ENCODE measurements at places on chromosomes 13 and 19. TPM values are rescaled to one million over a fixed set of nuclear protein-coding genes. Genes with fewer than 3 reads are reported as not detected.
A peak's percentile ranks its signal among the peaks of the same experiment; 100 is the strongest.

DNA sequence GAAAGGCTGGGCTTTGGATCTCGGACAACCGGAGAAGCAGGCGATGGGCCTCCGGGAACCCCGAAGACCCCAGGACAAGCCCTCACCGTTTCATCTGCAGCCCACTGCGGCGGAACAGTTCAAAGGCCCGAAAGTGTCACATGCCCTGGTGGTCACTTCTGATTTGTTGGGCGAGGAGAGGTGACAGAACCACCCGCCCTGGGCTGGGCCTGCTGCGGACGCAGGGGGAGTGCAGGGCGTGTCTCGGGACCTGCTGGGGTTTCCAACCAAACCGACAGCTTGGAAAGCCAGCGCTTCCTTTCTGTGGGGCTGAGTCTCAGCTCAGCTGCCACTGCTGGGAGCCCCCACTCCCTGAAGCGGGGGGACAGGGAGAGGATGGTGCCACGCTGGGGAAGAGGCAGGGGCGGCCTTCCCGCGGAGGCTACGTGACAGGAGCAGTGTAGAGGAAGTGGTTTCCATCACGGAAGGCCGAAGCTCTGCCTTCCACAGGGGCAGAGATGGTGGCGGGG is 22.8 kb upstream of the ZBTB7A start:
- DNase-seq = no peak

GRCh38 chr19:40512110-40512472 is 45.3 kb downstream of the SPTBN4 start:
- DNase-seq = no peak

- DNase-seq = no peak
Observed at GRCh38 chr19:45094707-45095106, 1.7 kb downstream of the PPP1R37 start.

DNA sequence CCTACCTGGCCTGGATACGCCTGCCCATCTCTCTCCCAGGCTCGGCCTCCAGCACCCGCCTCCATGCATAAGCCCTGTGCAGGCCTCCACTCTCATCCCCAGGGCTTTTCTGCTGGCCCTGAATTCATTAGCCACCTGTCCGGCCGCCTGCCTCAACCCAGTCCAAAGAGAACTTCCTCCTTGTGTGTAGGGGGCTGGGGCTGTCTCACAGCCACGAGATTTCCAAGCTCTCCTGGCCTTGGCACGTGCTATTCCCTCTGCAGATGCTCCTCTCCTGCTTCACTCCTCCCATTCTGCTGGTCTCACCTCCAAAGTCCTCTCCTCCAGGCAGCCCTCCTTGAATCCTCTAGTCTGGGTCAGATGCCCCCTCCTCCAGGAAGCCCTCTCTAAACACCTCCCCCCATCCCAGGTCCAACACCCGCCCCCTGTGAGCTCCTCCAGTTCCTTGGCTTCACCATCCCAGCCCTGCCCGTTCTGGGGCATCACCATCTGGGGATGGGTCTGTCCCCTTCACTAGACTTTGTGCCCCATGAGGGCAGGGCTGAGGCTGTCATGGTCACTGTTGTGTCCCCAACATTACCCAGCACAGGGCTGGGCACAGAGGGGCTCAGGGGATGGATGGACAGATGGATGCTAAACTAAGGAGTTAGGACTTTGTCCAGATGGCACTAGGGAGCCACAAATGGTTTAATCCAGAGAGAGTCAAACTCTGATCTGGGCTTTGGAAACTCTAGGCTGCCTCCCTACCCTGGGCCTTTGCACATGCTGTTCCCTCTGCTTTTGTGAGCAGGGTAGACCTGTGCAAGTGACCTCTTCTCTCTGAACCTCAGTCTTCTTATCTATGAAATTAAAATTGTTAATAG is 14.8 kb downstream of the MEIS3 start:
- no peak for DNase-seq

RNF113B gene
- total RNA-seq = not detected

GRCh38 chr19:12055784-12056183 is 3.0 kb upstream of the ZNF878 start:
- no peak for DNase-seq

DNA sequence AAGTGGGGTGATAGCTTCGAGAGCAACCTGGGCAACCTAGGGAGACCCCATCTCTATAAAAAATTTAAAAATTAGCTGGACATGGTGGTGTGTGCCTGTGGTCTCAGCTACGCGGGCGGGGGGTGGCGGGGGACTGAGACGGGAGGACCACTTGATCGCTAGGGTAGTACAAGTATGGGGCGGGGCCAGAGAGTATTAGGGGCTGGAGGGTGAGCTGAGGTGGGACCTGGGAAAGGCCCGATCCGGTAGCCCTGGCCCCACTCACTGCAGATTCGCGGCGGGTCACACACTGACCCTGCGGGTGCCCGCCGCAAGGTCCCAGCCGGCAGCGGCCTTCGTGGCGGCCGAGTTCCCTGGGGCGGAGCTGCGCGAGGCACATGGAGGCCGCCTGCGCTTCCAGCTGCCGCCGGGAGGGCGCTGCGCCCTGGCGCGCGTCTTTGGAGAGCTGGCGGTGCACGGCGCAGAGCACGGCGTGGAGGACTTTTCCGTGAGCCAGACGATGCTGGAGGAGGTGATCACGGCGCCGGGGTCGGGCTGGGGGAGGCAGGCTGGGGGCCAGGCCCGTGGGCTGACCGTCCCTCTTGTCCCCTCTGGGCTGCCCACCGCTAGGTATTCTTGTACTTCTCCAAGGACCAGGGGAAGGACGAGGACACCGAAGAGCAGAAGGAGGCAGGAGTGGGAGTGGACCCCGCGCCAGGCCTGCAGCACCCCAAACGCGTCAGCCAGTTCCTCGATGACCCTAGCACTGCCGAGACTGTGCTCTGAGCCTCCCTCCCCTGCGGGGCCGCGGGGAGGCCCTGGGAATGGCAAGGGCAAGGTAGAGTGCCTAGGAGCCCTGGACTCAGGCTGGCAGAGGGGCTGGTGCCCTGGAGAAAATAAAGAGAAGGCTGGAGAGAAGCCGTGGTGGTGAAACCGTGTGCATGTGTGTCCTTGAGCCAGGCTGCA is 2.0 kb upstream of the ARHGAP45 start:
- DNase-seq = no peak

- no peak for DNase-seq
Observed at GRCh38 chr19:35509018-35509652, 4.3 kb downstream of the DMKN start.

DNA sequence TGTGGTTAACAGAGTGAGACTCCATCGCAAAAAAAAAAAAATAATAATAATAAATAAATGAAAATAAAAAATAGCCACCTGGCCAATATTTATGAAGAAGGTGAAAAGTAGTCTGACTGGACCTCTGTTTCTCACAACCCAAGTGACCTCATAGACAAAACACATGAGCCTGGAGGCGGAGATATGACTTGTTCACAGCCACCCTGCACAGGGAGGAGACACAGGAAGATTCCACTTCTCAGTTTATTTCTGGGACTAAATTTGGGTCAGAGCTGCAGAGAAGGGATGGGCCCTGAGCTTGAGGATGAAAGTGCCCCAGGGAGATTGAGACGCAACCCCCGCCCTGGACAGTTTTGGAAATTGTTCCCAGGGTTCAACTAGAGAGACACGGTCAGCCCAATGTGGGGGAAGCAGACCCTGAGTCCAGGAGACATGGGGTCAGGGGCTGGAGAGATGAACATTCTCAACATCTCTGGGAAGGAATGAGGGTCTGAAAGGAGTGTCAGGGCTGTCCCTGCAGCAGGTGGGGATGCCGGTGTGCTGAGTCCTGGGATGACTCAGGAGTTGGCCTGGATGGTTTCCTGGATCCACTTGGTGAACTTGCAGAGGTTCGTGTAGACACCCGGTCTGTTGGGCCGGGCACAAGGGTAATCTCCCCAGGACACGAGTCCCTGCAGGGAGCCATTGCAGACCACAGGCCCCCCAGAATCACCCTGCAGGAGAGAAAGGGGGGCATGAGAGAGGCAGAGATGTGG is 9.6 kb downstream of the KLK5 start:
- DNase-seq = no peak

ELOF1 gene
- 42.1 TPM for total RNA-seq

DNA sequence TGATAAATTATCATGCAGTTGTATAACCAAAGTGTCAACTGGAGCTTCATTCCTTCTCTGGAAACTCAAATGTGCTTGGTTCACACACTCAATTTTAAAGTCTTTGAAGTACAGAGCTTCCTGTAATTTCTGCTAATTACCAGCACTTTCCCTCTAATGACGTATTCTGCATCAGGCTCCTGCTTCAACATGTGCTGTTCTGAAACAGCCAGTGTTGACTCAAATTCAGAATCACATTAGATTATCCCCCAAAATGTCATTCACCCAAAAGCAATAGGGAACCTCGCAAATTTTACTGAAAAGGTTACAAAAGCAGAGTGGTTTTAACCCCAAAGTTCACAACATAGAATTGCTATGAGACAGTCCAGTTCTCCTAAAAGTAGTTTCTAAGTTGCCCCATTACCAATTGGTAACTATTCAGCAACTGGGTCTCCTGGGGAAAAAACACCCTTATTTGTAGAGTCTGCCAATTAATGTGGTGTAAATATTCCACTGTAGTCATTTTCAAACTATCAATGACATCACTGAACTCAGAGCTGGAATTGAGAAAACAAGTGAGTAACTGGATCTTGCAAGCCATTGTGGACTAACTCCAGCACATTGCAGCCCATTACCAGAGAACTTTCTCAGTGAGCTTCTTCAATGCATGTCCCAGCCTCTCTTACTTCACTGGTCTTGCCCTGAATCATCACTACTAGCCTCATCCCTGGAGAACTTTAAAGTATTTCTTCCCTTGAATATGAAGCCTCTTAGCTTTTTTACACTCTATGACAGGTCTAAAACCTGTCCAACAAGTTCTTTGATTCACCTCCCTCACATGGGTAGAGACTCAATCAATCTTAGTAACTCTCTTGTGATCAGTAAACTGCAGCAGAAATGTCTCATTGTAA is 955.4 kb downstream of the EFNB2 start:
- no peak for DNase-seq

SPATA13 gene
- total RNA-seq = 9.4 TPM

DNA sequence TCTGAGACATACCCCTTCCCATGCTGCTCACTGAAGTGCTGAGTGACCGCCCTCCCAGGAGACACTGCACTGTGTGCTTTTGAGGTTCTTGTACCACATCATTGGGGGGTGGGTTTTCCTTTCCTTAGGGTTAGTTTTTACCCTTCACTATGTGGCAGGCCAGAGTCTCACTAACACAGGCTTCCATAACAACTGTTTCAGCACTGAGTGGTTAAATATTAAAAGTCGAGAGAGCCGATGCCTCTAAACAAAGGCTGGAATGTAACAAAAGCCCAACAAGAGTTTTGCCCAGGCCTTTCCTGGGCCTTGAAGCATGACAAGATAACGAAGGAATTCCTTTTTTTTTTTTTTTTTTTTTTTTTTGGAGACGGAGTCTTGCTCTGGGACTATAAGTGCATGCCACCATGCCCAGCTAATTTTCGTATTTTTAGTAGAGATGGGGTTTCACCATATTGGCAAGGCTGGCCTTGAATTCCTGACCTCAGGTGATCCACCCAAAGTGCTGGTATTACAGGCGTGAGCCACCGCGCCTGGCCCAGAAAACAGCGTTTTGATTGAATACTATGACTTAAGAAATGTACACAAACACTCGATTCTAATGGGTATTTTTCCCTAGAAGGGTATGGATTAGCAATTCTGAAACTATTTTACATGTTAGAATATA is 46.5 kb downstream of the ZNF823 start:
- no peak for DNase-seq

GRCh38 chr19:19597809-19598306 is 20.6 kb downstream of the PBX4 start:
- no peak for DNase-seq

DNA sequence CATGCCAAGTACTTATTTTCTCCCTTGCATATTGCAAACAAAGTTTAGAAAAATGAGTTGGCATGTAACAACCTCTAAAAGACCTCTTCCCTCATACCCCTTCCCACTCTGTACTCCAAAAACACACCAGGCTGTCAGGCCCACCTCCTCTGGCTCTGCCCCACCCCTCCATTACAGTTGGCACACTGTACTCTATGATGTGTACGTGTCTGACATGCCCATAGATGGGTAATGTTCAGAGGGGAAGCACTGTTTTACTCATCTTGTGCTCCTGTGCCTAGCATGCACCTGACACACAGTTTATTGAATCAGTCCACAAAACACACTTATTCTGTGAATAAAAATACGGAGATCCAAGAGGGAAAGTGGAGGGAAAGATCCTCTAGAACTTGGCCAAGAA is 45.6 kb downstream of the SERPINE3 start:
- DNase-seq = no peak

- DNase-seq = no peak
Observed at GRCh38 chr13:42544246-42544926, 29.6 kb upstream of the TNFSF11 start.

DNA sequence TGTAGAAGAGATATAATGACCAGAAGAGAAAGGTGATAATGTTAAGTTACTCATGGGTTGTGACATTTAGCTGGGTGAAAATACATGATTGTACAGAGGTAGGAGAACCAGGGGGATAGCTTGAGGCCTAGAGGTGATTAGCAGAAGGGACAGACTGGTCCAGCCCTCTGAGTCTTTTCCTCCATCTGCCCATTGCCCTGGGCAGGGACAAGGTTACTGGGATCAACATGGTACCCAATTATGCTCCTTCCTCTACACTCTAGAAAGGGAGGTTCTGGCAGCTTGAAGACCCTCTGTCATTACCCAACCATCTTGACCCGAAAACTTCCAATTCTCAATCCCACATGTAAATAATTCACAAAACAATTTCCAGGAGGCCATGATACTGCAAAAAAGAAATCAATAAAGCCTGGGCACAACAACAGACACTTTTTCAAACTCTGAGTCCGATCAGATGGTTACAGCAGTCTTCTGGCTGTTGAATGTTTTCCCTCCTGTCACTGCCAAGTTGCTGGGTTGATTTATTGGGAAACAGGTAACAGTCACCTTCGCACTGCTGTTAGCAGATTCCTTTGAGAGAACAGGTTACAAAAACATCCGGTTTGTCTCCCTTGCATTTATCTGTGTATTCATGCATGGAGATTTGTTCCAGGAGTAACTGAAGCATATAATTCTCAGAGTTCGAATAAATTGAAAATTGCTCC is 239.1 kb upstream of the HTR2A start:
- DNase-seq = no peak

- DNase-seq = no peak
Observed at GRCh38 chr13:67505376-67505775, 275.2 kb upstream of the PCDH9 start.

CASP14 gene
- total RNA-seq = not detected

- no peak for DNase-seq
Observed at GRCh38 chr13:70812481-70812880, 704.2 kb upstream of the KLHL1 start.

- no peak for DNase-seq
Observed at GRCh38 chr13:103803349-103803748, 737.1 kb upstream of the SLC10A2 start.

GRCh38 chr19:6276447-6276846 is 3.3 kb downstream of the MLLT1 start:
- peak; percentile 81 for DNase-seq

C19orf81 gene
- total RNA-seq = not detected

DNA sequence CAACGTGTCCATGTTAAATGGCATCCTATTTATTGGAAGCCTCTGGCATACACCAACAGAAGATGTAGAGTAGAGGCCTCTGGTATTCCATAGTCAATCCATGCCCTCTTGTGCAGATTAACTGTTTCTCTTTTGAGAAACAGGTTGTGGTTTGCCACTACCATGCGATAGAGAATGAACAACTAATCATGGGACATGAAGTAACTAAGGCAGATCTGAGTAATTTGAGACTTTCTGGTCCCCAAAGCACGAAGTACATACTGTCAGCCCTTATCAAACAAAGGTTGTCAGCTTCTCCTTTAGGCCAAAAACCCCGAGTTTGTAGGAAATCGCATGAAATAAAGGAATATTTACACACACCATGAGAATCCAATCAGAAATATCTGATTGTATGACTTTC is 3.6 kb downstream of the ZNF121 start:
- DNase-seq = no peak

ODAD3 gene
- total RNA-seq = 0.75 TPM

ZNF835 gene
- total RNA-seq = not detected
